ENCODE measurements at places on chromosomes 12 and 14.

DNA sequence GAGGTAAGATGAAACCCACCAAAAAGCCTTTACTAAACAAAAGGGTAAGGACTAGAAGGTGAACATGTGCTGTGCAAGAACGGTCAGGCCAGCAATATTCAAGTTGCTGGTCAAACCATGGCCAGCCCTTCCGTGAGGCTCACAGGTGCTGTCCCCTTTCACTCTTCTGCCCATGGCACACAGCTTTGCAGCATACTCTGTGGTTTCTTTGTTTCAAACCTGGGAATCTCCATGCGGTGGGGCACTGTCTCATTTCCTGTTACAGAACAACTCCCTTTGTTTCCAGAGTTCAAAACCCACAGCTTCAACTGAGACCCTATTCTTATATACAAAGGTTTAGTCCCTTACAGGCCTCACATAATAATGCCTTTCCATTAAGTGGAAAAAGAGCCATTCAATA is 1.7 kb upstream of the OVCH1 start:
- no peak for DNase-seq

DNA sequence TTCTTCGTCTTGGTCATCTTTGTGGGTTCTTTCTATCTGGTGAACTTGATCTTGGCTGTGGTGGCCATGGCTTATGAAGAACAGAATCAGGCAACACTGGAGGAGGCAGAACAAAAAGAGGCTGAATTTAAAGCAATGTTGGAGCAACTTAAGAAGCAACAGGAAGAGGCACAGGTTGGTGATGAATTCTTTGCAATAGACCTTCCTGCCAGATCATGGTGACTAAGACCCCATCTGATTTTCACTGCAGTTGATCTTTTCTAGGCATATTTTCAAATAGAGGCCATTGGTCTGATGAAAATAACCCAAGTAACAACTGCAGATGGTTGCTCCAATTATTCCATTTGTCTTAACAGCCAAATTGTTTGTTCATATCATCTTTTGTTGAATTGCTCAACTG is 114.4 kb downstream of the SCN8A start:
- no peak for DNase-seq

GRCh38 chr14:105062048-105062433 is 3.2 kb downstream of the GPR132 start:
- no peak for DNase-seq

DNA sequence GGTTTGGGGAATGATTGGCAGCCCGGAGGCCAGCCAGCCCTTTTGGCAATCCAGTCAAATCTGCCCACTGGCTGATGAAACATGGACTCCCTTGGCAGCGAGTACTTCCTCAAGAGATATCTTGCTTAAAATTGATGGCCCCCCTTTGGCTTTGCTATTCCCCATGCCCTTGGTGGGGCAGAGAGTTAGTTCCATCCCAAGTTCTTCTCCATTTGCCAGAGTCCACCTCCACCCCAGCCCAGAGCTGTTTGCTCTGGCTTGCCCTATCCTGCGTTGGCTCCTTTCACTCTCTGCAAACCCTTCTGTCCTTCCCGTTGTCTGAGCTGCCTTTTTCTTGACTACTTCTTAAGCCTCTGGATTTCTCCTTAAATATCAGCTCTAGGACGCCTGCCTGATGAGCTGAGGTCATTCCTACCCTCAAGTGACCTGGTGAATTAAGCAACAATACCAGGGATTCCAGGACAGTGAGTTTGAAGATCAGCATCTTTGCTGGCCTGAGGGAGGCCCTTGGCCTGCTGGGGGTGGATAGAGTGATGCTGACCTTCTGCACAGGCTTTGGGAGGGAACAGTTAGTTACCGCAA is 212.0 kb downstream of the CACNA1C start:
- no peak for DNase-seq

- DNase-seq: no peak
Measured at GRCh38 chr12:19597167-19598026, 158.1 kb downstream of the AEBP2 start.

DNA sequence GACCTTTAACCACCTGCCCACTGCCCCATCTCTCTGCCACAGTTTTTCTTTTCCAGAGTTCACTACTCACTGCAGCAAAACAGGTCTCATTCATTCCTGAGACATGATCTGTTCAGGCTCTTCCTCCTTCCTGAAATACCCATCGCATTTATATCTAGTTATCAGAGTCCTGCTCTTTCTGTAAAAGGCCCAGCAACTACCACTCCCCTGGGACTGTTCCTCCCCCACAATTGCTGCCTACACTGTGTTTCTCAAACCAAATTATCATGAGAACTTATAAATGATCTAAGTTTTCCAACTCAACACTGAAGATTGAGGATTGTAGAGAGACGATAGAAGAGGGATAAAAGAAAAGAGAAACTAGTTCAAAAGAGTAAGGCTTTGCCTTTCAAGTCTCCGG is 40.8 kb upstream of the EPS8 start:
- DNase-seq: no peak

GRCh38 chr14:98949481-98950135 is 322.4 kb downstream of the BCL11B start:
- no peak for DNase-seq

GRCh38 chr12:4956054-4956453 is 46.3 kb downstream of the KCNA1 start:
- no peak for DNase-seq

DNA sequence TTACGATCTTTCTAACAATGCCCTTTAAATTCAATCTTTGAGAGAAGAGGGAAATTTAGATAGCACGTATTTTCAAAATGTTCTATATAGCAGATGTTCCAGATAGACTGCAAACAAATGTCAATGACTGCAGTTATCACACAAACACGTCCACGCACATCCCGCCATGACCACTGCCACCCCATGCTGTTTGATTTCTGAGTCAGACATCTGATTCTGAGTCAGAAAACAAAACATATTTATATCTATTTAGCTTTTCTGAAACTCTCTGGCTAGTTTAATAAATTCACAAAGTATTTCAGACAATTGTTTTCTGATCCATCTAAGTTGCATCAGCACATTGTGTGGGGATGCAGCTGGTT is 105.9 kb upstream of the BCAT1 start:
- DNase-seq: no peak

GRCh38 chr14:94056579-94057308 is 24.3 kb downstream of the DDX24 start:
- no peak for DNase-seq

GRCh38 chr14:102883089-102883541 is 39.3 kb upstream of the AMN start:
- no peak for DNase-seq

DNA sequence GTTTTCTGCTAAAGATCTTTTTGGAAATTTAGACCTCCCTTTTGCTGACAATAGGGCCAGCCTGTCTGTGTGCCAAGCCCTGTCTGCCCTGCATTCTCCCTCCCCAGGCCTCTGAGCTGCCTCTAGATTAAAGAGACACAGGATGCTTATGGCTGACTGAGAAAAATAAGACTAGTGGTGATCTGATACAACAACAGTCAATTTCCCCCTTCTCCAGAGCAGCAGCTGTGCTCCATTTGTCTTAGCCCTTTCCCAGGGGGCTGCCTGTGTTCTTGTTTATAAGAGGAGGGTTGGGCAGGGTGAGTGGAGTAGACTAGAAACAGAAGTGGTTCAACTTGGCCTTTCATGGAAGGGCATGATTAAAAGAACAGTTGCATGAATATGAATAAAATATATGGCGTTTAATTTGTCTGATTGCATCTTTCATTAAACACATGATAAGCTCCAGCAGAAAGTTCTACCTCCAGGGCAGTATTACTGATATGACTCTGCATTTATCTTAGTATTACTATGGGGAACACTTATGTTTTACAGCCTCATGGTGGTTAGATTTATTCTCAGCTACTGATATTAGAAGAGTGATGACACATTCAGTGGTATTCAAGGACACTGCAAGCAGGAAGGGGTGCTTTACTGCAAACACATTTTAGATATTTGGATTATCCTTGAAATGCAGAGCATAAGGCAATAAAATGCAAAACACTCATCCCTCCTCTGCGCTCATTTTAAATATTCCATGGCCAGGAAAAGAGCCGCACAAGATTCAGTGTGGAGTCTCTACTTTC is 150.2 kb upstream of the CLEC14A start:
- no peak for DNase-seq

Measured in stimulated activated CD4-positive, alpha-beta T cell treated with anti-CD3 and anti-CD28 coated beads, TNF-alpha, amount 100 ng/mL, for 1 hour (primary cell).